Stomach (tissue), 19 donors: ENCODE measurements at places on chromosomes 16 and 17.
A peak's percentile ranks its signal among the peaks of the same experiment; 100 is the strongest.

GRCh38 chr17:74151551-74152315 lies 51.7 kb upstream of the RPL38 start:
- DNase-seq, result no peak
- H3K36me3 ChIP-seq, result no peaks in the 10 kb centered on the region
- H3K4me1 ChIP-seq, result no peaks in the 10 kb centered on the region

DNA sequence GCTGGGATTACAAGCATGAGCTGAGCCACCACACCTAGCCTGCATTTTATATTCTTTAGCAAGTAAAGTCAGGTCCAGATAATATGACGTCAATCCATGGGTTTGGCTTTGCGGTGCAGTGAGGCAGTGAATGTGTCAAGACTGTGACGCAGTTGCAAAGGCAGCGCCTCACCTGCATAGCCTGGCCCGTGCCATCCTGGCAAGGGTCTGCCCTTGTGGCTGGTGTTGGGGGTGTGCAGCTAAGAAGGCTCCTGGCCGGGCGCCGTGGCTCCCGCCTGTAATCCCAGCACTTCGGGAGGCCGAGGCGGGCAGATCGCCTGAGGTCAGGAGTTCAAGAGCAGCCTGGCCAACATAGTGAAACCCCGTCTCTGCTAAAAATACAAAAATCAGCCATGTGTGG lies 7.0 kb downstream of the PDF start:
- H3K4me3 ChIP-seq, result no peak overlapping the region
- no peak for DNase-seq
- no peaks in the 10 kb centered on the region for H3K27me3 ChIP-seq
- peaks cover 20% of the 10 kb centered on the region for H3K4me1 ChIP-seq
- H3K27ac ChIP-seq, result no peak overlapping the region

GRCh38 chr17:49699966-49700575 lies 7.7 kb downstream of the SLC35B1 start:
- no peak overlapping the region for H3K27ac ChIP-seq
- H3K4me1 ChIP-seq, result peaks cover 3% of the 10 kb centered on the region
- H3K27me3 ChIP-seq, result no peaks in the 10 kb centered on the region
- DNase-seq, result no peak
- peaks cover 51% of the 10 kb centered on the region for H3K36me3 ChIP-seq
- H3K4me3 ChIP-seq, result no peak overlapping the region

DNA sequence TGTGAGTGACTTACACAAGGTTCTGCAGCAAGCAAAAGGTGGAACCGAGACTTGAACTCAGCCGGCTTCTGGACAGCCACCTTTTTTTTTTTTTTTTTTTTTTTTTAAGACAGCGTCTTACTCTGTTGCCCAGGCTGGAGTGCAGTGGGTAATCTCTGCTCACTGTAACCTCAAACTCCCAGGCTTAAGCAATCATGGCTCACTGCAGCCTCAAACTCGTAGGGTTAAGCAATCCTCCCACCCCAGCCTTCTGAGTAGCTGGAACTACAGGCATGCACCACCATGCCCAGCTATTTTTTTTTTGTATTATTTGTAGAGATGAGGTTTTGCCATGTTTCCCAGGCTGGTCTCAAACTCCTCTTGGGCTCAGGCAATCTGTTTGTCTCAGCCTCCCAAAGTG lies 55.2 kb upstream of the GOT2 start:
- H3K4me1 ChIP-seq, result no peaks in the 10 kb centered on the region
- no peak overlapping the region for H3K27ac ChIP-seq
- no peaks in the 10 kb centered on the region for H3K27me3 ChIP-seq
- DNase-seq, result no peak
- no peak overlapping the region for H3K4me3 ChIP-seq
- no peaks in the 10 kb centered on the region for H3K36me3 ChIP-seq

DNA sequence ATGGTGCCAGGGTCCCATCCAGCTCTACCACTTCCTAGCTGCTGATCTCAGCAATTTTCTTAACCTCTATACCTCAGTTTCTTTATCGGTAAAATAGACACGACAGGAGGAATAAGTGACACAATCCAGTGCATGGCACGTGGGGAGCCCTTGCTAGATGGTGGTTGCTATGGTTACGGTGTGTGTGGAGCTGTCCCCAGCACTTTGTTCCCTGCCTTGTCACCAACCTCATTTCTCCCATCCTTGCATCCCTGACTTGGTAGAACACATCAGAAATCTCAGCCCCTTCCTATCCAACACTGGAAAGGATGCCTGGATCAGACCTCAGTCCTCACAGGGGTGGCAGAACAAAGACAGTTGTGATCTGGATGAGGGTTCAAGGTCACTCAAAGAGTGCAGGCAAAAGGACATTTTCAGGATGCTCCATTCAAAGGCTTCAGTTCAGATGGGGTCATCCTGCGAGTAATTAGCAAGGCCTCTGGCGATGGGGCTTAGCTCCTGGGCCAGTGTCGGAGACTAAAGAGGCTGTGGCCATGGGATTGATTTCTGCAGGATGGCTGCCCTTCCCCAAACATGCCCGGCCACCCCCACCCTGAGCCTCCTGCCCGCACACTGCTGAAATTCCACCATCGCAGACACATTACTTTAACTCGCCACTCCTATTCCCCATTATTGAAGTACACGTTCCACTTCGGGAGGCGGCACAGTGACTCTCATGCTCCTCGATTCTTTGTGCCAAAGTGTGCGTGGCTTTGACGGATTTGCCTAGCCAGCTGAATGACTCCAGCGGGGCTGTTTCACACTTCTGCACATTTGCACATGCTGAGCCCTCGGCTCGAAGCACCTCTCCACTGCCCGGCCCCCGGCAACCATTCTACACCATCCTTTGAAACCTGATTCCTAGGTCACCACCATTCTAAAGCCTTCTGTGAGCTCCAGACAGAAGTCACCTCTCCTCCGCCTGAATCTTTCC lies 40.3 kb downstream of the WNT3 start:
- H3K27me3 ChIP-seq, result no peaks in the 10 kb centered on the region
- H3K36me3 ChIP-seq, result no peaks in the 10 kb centered on the region
- H3K4me3 ChIP-seq, result no peak overlapping the region
- DNase-seq, result no peak

DNA sequence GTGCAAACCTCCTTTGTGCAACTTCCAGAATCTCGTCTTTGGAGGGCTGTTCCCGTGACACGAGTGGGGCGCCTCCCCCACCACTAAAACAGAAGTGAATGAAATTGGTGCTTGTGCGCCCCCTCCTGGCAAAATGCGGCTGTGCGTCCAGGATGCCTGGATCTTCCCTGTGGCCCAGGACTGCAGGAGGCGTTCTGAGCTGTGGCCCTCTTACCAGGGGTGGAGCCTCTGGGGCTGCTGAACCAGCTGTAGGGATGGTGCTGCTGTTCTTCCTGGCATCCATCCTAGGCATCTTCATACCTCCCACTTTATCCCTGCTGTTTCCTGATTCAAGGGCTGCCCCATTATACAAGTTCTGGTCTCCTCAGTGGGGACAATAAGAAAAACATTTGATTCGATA lies 18.5 kb upstream of the NAGLU start:
- peaks cover 87% of the 10 kb centered on the region for H3K4me1 ChIP-seq
- DNase-seq, result peak; percentile 87
- H3K27ac ChIP-seq, result peak overlapping the region; percentile 90
- H3K36me3 ChIP-seq, result peaks cover 22% of the 10 kb centered on the region
- no peaks in the 10 kb centered on the region for H3K27me3 ChIP-seq

DNA sequence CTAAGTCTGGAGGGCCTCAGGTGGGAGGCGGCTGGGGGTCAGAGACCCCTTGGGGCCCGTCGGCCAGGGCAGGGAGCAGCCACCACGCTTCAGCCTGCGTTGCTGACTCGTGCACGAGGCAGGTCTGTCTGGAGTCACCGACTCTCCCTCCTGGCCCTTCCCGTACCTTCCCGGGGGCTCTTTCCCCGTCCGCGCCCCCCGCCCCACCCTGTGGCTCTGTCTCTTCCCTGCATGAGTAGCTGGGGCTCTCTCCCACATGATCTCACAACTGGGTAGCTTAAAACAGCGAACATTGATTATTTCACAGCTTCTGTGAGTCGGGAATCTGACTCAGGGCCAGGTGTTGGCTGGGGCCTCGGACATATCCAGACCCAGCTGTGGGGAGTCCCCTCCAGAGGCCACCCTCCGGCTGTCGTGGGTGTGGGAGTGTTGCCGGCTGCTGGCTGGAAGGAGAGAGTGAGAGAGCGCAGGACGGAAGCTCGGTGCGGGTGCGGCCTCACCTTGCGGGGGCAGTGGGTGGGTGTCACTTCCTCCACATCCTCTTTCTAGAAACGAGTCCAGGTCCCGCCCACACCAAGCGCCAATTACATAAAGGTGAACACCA lies 17.3 kb downstream of the BAHCC1 start:
- no peaks in the 10 kb centered on the region for H3K36me3 ChIP-seq
- H3K4me1 ChIP-seq, result peaks cover 27% of the 10 kb centered on the region
- H3K27ac ChIP-seq, result no peak overlapping the region
- DNase-seq, result peak; percentile 91

GRCh38 chr17:77400445-77400870 lies 259.7 kb downstream of the SEC14L1 start:
- peaks cover 35% of the 10 kb centered on the region for H3K36me3 ChIP-seq
- H3K27me3 ChIP-seq, result no peaks in the 10 kb centered on the region
- peak; percentile 72 for DNase-seq
- H3K4me1 ChIP-seq, result peaks cover 75% of the 10 kb centered on the region
- H3K4me3 ChIP-seq, result no peak overlapping the region
- H3K27ac ChIP-seq, result peak overlapping the region; percentile 48

DNA sequence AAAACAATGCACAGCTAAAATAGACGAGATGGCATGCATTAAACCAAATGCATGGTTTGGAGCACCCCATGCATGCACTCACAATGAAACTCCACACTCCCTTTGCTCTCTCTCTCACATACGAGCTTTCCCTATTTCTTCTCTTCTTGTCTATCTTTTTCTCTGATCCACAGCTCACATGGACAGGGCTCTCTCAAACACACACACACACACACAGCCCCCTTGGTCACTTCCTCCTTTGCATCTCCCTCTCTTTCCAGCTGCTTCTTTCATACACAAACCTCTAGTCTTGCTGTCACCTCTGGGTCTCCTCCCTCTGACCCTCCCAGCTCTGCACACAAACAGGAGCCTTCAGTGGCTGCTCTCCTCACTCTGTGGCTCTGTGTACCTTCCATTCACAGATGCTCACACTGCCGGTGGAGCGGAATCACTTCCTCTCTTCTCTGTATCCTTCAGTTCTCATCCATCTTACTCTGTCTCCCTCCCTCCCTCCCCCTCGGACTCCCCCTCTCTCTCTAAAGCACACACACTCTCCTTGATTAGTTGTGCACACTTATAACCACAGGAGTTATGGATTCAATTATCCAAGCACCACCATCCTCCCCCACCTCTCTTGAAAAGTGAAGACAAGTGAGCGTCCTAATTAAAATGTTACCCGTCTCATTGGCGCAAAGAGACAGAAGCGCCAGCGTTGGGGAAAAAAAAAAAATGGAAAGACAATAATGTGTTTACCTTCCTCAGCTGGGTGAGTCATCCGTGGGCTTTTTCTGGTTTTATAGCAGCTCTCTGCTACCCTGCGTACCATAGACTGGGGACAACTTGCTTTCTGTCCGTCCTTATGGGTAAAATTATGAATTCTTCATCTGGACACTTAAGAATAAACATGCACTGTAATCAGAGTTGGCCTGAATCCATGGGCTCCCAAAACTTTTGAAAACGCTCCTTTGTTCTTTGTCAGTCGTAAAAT lies 90.8 kb downstream of the SHISA6 start:
- no peaks in the 10 kb centered on the region for H3K27me3 ChIP-seq
- DNase-seq, result no peak
- H3K27ac ChIP-seq, result no peak overlapping the region
- H3K36me3 ChIP-seq, result no peaks in the 10 kb centered on the region
- no peak overlapping the region for H3K4me3 ChIP-seq

GRCh38 chr17:40293363-40293762 lies 5.7 kb downstream of the CDC6 start:
- no peaks in the 10 kb centered on the region for H3K27me3 ChIP-seq
- peak overlapping the region; percentile 45 for H3K27ac ChIP-seq
- peaks cover 13% of the 10 kb centered on the region for H3K4me1 ChIP-seq
- no peak for DNase-seq
- H3K4me3 ChIP-seq, result no peak overlapping the region

- no peak overlapping the region for H3K4me3 ChIP-seq
- H3K4me1 ChIP-seq, result peaks cover 41% of the 10 kb centered on the region
- no peaks in the 10 kb centered on the region for H3K36me3 ChIP-seq
These were observed 19.0 kb downstream of the CENPX start for GRCh38 chr17:82003411-82004381.

DNA sequence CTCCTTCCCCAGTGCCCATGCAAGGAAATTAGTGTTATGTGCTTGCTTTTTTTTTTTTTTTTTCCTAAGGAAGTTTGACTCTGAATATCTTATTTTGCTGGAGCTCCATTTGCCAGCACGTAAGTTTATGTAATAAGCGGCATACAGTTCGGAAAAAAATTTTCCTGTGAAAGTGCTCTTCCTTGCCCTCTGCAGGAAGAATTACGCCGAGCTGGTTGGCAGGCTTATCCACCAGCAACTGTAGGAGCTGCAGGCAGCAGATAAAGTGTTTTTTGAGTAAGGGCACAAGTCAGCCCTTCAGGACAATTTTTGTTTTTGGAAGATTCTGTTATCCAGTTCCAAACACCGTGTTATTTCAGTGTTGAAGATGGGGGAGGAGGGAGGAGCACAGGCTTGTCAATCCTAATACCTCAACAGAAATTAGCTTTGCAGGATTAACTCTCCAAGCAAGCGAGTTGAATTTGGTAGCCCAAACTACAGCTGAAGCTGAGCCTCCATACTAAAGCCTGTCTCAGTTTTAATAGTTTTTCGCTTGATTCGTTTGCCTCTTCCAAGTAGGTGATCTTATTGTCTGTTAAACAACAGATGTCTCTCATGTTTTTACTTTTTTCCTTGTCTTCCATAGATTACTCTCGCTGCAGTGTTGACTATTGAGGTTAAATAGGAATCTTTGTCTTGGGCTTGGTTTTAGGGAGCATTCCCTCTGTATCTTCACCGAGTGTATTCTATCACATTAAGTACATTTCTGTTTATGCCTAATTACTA lies 1.1 kb downstream of the SPECC1 start:
- peak; percentile 79 for DNase-seq
- H3K36me3 ChIP-seq, result no peaks in the 10 kb centered on the region
- H3K27ac ChIP-seq, result peak overlapping the region; percentile 80
- H3K4me1 ChIP-seq, result peaks cover 9% of the 10 kb centered on the region
- peaks cover 42% of the 10 kb centered on the region for H3K27me3 ChIP-seq
- H3K4me3 ChIP-seq, result peak overlapping the region; percentile 68

- H3K27me3 ChIP-seq, result no peaks in the 10 kb centered on the region
- H3K4me1 ChIP-seq, result no peaks in the 10 kb centered on the region
- no peaks in the 10 kb centered on the region for H3K36me3 ChIP-seq
These were observed 39.6 kb upstream of the GINS3 start for GRCh38 chr16:58352690-58353089.

DNA sequence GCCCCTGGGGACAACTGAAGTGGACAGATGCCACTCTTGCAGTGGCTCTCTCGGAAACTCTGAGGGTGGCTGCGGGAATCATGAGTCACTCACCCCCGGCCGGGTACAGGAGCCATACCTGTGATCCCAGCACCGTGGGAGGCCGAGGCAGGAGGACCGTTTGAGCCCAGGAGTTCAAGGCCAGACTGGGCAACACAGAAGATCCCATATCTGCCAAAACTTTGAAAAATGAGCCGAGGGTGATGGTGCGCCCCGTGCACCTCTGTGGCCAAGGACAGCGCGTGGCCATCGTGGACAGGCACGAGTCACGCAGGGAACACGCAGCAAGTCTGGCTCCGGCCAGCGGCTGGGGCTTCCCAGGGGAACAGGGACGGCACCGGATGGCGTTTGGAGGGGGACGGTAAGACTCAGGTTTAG lies 41.3 kb upstream of the ZC3H18 start:
- no peak overlapping the region for H3K27ac ChIP-seq
- peaks cover 55% of the 10 kb centered on the region for H3K36me3 ChIP-seq
- peaks cover 38% of the 10 kb centered on the region for H3K4me1 ChIP-seq
- no peak overlapping the region for H3K4me3 ChIP-seq
- no peak for DNase-seq

- no peaks in the 10 kb centered on the region for H3K27me3 ChIP-seq
- no peak for DNase-seq
- H3K4me3 ChIP-seq, result no peak overlapping the region
- peaks cover 61% of the 10 kb centered on the region for H3K36me3 ChIP-seq
- no peak overlapping the region for H3K27ac ChIP-seq
These were observed 14.8 kb downstream of the SCGB1C2 start for GRCh38 chr17:151886-152859.
